ENCODE measurements at places on chromosomes 16 and 17.

GRCh38 chr17:58421711-58422110 is 4.4 kb upstream of the RNF43 start:
- no peak for DNase-seq

- no peak for DNase-seq
Observed at GRCh38 chr16:3841729-3842508, 38.6 kb downstream of the CREBBP start.

GRCh38 chr16:67430977-67431774 is at the start of gene HSD11B2:
HSD11B2 (plus strand) TSS chr16:67431121; CDS start chr16:67431249, 128 bp downstream.
- peak; percentile 25 for DNase-seq

- DNase-seq = no peak
Observed at GRCh38 chr16:75868636-75869632, 142.6 kb upstream of the CPHXL start.

DNA sequence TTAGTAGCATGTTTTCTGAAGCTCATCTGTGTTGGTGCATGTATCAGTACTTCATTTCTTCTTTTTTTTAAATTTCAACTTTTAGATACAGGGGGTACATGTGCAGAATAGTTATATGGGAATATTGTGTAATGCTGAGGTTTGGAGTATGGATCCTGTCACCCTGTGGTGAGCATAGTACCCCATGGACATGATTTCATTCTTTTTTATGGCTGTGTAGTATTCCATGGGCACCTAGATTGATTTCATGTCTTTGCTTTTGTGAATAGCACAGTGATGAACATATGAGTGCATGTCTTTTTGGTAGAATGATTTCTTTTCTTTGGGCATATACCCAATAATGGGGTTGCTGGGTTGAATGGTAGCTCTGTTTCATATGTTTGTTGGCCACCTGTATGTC is 55.0 kb upstream of the NOL11 start:
- no peak for DNase-seq

DNA sequence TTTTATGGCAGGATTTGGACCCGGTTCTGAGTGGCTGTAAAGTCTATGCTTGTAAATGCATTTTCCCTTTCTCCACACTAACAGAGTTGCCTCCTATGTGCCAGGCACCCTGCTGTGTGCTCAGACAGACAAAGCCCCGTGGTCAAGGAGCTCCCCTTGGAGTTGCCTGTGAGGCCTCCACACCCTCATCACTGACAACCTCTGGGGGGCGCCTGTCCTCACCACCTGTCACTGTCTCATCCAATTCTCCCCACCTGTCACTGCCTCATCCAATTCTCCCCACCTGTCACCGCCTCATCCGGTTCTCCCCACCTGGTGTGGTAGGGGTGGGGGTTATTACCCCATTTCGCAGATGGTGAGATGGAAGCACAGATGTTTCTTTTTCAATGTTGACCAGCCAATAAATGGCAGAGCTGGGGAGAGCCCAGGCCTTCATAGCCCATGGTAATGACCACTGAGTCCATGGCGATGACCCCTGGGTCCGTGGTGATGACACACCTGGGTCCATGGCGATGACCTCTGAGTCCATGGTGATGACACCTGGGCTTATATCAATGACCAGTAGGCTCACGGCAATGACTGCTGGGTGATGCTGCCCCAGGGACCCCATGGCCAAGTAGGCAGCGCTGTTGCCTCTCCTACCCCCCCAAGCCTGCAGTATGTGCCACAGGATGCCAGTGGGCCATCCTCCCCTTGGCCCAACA is 150.1 kb downstream of the IRF8 start:
- DNase-seq = no peak

Data from CD4-positive, alpha-beta T cell treated with Interleukin-4 for 1 hour (primary cell).